ENCODE measurements at places on chromosomes 6 and 20.
A peak's percentile ranks its signal among the peaks of the same experiment; 100 is the strongest.

GRCh38 chr6:16338577-16339264 is 100.3 kb downstream of the GMPR start:
- peak; percentile 71 for DNase-seq

DNA sequence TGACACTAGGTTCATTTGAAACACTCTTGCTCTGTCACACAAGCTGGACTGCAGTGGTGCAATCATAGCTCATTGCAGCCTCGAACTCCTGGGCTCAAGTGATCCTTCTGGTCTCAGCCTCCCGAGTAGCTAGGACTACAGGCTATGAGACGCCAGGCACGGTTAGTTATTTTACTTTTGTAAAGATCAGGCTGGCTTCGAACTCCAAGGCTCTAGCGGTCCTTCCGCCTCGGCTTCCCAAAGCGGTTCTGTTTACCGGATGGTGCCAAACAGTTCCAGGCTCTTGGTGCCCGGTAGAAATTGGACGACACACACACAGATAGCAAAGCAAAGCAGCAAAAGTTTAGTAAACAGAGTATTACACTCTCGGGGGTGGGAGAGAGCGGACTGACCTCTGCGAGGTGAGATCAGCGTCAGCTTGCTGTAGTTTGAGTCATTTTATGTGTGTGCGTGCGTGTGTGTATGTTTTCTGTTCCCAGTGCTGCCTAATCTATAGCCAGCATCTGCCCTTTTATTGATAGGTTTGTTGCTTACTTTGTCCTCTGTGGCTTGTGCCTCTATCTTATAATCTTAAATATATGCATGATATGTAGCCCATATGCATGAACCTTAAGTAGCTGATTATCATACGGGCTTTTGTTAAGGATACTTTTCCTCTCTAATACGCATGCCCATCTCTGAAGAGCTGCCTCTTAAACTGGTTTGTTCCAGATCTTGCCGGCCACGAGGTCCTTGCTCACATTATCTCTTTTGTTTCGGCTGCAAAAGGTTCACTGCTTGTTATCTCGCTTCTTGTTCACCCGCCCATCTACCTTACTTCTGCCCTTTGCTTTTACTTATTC is 75.2 kb downstream of the OR2B2 start:
- peak; percentile 97 for DNase-seq

GRCh38 chr6:88662653-88663174 is 300.7 kb downstream of the RNGTT start:
- no peak for DNase-seq

DNA sequence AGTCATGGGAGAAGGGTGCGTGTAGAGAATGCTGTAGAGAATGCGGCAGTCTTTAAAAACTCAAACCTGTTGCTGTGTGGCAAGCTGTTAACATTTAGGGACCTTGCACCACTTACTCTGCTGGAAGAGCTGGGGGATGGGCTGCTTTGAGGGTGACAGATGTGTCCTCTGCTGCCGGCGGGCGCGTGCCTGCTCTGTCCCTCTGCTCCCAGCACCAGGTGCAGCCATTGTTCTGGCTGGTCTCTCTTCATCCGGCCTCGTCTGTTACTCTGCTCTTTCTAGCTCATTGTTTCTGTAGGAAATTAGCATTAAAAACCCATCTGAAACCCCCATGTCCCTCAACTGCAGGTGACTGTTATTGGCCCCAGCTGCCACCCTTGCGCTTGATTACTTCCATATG is 78.5 kb downstream of the CBFA2T2 start:
- peak; percentile 67 for DNase-seq

- no peak for DNase-seq
These were observed 24.7 kb downstream of the DACT2 start for GRCh38 chr6:168294901-168295300.

DNA sequence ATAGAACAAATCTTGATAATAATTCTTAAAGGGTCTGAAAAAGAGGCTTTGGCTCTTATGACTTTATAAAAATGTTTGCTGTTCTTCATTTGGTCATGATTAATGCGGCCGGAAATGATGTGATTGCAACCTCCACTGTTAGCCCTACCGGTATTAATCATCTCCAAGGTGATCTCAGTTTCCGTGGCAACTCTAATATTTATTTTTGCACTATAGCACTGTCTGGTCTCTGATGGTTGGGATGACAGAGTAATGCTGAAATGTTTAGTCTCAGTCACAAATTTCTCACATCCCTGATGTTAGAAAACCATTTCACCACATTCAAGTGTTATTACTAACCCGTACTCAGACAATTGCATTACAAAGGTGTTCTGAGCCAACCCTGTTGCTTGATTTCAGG is 87.4 kb downstream of the TMEM200A start:
- no peak for DNase-seq

GRCh38 chr6:147707524-147707923 is 199.0 kb downstream of the SAMD5 start:
- DNase-seq, result no peak

DNA sequence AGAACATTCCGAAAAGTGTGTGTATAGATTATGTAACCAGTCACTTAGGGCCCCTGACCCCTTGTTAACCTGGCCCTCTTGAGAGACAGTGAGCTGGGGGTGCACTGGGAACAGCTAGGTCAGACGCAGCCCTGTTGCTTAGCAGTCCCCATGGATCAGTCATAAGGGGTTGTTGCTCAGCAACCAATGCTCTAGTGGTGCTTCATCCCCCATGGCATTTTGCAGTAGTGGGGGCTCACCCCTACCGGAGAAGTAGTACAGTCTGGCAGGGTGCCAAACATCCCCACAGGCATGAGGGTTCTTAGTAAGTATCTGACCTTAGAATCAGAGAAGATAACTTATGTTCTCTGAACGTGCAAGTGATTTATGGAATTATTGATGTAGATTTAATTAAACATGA is 12.3 kb downstream of the PKIB start:
- DNase-seq, result no peak

- DNase-seq, result no peak
These were observed 570 bp downstream of the RAB44 start for GRCh38 chr6:36698196-36698595.

DNA sequence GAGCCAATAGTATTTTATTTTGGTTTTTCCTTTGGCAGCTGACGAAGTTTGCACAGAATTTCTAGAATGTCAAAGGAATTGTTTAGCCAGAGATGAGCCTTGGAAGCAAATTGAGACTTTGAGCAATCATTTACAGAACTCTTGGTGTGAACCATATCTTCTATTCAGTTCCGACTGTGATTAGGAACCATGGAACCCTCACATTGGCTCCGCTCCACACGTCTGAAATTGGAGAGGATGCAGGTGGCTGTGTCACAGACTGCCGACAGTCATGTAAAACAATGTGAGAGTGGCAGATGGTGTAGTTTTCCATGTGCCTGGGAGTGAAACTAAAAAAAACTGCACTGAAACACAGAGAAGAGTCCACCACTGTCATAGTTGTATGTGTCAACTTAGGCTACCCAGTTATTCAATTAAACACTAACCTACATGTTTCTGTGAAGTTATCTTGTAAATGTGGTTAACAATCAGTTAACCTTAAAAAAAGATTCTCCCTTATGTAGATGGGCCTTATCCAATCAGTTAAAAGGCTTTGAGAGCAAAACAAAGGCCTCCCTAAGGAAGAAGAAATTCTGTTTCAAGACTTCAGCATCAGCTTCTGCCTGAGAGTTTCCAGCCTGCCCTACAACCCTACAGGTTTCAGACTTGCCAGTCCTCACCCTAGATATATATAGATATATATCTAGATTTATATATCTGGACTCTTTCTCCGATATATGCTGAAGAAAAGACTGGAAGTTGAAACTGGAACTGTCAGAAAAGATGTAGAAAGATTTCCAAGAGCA is 3.3 kb upstream of the HMGN4 start:
- peak; percentile 61 for DNase-seq

- no peak for DNase-seq
These were observed 130.5 kb upstream of the DTNBP1 start for GRCh38 chr6:15793288-15793687.

- DNase-seq, result peak; percentile 86
These were observed 18.3 kb upstream of the GPRC6A start for GRCh38 chr6:116847227-116847626.

- no peak for DNase-seq
These were observed 8.1 kb downstream of the SYNJ2 start for GRCh38 chr6:157989541-157990289.

DNA sequence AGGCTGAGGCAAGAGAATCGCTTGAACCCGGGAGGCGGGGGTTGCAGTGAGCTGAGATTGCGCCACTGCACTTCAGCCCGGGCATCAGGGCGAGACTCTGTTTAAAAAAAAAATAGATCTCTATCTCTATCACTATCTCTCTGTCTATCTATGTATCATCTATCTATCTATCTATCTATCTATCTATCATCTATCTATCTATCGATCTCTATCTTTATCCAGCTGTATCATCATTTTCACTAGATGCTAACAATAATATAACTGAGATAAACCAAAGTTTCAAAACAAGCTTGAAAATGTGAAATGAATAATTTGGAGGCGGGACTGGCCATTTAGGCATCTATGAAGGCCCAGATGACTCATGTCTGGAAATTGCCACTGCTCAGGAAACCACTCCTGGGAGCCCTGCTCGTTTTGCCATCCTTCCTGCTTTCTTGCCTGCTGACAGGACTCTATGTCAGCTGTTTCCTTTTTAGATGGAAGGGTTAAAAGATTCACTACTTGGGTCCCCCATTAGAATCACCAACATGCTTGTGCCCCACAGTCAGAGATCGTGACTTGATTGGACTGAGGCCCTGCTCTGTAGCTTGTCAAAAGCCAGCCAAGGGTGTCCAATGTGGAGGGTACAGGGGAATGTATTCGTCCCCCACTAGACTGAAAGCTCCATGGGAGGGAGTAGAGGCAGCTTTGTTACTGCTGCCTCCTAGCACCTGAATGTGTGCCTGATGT is 61.7 kb downstream of the UTRN start:
- no peak for DNase-seq

- DNase-seq, result no peak
These were observed 5.6 kb downstream of the MDFI start for GRCh38 chr6:41643899-41644269.

GRCh38 chr20:47557791-47558190 is 56.1 kb downstream of the NCOA3 start:
- no peak for DNase-seq

- DNase-seq, result no peak
These were observed 131.6 kb downstream of the RFX6 start for GRCh38 chr6:117008618-117009017.

GRCh38 chr6:128139519-128139918 is 238.7 kb upstream of the THEMIS start:
- DNase-seq, result no peak

GRCh38 chr20:9258901-9259300 is 190.0 kb downstream of the PLCB4 start:
- no peak for DNase-seq

GRCh38 chr6:134169871-134170486 is 117.6 kb upstream of the SLC2A12 start:
- no peak for DNase-seq

DNA sequence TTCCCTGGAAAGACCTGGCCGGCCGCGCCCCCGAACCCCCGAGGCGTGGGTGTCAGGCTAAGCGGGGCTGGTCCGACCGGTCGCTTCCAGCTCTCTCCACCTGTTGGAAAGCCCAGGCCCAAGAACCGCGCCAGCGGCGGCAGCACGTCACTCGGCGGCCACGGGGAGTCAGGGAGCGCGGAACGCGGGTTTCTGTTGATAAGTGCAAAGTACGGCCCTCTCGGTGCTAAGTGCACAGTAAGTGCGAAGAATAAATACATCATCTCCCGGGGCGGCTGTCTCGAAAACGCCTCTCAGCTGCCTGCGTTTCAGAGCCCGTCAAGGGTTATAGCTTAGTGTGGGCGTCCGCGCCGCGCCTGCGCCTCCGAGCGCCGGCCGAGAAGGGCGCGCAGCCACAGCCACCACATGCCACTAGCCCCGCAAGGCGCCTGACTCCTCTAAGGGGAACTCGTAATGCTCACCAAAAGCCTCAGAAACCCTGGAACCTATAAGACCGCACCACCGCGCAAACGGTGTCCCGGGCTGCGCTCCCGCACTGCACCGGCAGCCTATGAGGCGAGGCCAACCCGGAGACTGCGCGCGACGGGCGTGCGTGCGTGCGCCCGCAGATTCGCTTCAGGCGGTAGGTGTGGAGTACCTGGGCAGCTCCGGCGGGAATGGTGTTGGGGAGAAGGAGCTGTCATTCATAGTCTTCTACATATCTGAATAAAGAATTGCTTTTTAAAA is 9.2 kb upstream of the TBX18 start:
- no peak for DNase-seq

GRCh38 chr6:126716032-126716431 is 376.1 kb downstream of the CENPW start:
- no peak for DNase-seq

- peak; percentile 70 for DNase-seq
These were observed 12.8 kb downstream of the PHIP start for GRCh38 chr6:79065232-79065631.

DNA sequence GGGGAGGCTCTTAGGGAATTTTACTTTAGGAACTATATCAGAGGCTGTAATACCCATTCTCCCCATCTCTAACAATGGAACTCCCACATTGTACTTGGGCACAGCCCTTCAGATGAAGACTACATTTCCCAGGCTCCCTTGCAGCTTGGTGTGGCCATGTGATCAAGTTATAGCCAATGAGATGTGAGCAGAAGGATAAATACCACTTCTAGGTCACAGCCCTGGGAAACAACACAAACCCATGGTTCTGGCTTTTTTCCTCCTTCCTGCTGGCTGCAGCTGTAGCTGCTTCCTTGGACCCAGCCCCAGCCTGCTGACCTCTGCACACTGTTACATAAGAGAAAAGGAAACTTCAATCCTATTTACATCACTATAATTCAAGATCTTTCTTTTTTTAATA is 445.9 kb upstream of the JARID2 start:
- peak; percentile 96 for DNase-seq

DNA sequence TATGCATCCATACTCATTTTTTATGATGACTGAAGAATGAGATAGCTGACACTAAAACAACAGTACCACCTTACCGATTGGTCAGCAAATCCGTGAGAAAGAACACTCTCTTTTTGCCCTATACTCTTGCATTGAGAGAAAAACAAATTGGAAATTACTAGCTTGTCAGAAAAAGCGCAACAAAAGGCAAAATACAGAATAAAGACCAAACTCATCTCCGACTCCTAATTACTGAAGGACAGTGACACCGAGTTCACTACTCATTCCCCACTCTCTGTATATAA is 2.1 kb downstream of the MCUR1 start:
- no peak for DNase-seq

GRCh38 chr6:90677440-90677839 is 90.6 kb upstream of the MAP3K7 start:
- no peak for DNase-seq
